ENCODE measurements at places on chromosomes 7 and 10.

DNA sequence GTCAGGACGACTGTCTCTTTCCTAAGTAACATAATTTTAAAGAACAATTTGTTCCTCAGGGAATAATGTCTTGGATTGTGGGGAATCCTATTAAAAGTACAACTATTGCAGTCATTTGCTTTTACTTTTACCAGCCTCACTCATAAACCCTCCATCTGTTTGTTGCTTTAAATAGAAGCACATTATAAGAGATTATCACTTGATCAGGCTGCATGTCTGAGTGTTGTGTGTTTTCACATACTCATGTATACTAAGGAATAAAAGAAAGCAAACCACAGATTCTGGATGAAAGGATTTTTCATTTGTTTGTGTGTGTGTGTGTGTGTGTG lies 1077.8 kb downstream of the KCNMA1 start:
- DNase-seq = peak; percentile 19

DNA sequence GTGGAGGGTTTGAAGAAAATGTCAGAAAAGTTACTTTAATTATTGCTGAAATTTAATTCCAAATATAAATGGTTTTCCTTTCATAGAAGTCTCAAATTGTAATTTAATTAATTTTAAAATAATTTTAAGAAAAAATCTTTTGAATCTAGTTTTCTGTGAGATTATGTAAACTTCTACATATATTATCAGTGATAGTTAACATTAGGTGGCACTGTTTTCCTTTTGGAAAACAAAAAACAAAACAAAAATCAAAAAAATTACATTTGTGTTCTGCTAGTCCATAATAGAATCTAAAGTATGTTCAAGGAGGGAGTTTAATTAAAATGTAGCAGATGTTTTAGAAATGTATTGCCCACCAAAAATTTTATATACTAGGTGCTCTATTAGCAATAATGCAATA lies 1456.7 kb downstream of the REEP3 start:
- no peak for DNase-seq

- DNase-seq = no peak
These were observed 40.7 kb downstream of the AVL9 start for GRCh38 chr7:32536016-32536415.

GRCh38 chr10:57218382-57218781 lies 857.3 kb upstream of the ZWINT start:
- DNase-seq = no peak

DNA sequence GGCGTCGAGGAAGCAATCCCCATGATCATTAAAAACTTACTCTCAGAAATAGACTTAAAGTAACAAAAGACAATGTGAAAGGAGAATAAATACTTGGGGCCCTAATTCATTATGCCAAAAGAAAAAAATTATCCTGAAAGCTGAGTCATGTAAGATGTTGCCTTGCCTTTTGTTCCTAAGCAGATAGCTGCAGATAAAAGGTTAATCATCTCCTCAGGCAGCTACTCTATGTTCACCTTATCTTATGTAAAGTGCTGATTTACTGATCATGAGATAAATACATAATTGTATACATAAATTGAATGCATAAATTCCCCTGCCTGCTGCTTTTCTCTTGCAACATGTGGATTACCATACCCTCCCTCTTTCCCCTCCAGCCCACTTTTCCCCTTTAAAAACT lies 28.1 kb upstream of the CREB3L2 start:
- DNase-seq = no peak

- peak; percentile 61 for DNase-seq
These were observed 48.8 kb upstream of the MYL10 start for GRCh38 chr7:101677797-101678479.

DNA sequence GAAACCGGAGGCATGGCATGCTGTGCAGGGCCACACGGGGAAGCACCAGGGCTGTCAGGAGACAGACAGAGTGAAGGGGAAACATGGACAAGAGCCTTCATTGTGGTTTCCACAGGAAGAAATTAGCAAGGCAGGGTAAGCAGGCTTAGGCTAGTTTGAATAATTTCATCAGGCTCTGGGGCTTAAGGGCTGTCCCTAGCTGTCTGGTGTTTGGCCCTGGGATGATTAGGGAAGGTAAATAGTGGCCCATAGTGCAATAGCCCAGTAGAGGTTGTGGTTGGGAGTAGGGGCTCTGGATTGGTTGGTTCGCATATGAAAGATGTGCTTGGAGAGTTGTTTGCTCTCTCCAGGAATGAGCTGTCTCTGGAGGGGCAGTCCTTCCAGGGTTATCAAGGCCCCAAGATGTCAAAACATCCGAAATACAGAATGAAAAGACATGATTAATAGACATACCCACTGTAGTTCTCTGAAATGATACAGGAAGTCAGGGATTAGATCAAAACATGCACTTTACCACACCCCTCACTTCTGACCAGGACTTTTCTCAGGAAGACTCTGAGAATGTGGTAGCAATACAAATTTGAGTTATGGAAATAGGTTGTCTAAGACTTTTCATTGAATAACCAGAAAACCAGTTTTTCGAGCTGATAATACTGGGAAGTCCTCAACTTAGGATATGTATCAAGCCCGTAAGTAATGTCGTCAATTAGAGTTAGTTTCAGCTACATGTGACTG lies 224.9 kb upstream of the NFE2L3 start:
- DNase-seq = no peak

DNA sequence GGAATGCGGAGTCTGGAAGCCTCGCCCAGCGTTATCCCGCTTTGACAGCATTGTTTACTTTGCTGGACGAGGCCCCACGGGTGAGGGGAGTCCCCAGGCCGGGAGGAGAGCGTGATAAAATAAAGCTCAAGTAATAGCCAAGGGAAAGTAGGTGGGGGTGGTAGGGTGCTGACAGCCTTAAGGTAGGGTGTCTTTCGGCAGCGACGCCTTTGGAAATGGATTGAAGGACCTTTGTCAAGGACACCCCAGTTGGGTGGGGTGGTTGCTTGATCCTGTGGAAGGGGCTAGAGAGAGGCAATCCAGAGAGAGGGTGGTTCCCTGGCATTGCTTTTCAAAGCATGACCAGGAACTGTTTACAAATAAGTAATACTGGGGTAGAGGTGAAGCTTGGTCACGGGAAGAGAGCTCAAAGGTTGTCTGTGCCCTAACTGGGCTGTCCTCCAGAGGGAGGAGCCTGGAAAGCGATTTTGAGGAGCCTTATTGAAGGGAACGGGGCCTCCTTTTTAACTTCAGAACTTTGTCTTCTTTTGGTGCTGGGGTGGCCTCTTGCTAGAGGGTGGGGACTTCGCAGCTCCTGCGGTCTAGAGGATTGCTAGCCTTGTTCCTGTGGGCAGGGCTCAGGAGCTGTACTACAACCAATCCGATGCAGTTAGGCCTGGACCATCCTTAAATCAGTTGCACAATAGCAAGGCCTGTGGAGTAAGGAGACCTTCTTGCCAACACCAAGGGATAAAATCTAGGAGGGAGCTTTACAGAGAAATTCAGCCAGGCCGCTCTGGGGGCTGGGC lies 1.3 kb downstream of the EIF4EBP2 start:
- DNase-seq = peak; percentile 93

GRCh38 chr7:1447551-1448244 lies 11.6 kb downstream of the MICALL2 start:
- DNase-seq = no peak

DNA sequence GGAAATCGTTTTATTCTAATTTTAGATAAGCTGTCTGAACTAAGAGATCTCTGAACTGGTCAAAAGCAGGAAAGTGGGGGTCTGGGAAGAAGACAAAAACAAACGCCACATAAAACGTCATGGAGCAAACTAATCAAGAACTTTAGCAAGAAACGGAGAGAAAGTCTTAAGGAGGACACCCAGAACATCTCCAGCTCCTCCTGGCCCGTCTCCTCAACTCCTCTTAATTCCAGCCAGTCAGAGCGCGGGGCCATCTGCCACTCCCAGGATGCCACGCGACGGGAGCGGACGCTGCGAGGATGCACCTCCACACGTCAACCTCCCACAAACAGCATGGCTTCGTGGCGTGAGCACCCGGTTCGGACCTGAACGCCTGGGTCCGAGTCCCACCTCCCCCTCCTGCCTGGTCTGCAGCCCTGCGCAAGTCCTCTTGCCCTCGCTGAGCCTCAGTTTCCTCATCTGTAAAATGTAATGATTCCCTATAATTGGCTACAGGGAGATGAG lies 598 bp downstream of the MMS19 start:
- DNase-seq = peak; percentile 82

DNA sequence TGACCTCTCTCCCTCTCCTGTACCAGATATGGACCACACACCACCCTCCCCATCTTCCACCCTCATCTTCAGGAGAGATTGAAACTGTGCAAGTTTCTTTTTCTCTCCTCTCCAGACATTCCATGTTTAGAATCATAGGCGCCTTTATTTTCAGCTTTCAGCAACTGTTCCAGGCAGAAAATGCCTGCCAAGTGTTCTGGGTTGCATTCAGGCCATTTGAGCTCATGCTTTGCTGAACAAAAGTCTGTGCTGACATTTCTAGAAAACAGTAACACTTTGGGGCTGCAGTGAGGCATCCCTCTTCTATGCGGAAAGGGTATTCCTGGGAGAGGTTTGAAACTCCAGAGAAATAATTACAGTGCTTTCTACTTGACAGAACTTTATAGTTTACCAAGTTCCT lies 361.7 kb downstream of the GPAM start:
- DNase-seq = no peak

GRCh38 chr7:106424476-106425016 lies 139.8 kb upstream of the NAMPT start:
- DNase-seq = no peak

GRCh38 chr7:69020536-69020935 lies 577.7 kb upstream of the AUTS2 start:
- no peak for DNase-seq

- no peak for DNase-seq
These were observed 18.2 kb downstream of the SEC31B start for GRCh38 chr10:100501423-100501822.

- no peak for DNase-seq
These were observed 97.1 kb upstream of the NMT2 start for GRCh38 chr10:15265558-15265957.

DNA sequence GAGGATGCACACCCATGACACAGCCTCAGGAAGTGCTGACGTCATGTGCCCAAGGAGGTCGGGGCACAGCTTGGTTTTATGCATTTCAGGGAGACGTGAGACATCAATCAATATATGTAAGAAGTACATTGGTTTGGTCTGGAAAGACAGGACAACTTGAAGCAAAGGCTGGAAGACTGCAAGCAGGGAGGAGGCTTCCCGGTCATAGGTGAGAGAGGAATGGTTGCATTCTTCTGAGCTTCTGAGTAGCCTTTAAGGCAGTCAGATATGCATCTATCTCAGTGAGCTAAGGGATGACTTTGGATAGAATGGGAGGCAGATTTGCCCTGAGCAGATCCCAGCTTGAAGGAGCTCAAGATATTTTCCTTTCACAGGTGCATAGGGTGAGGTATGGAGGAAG lies 349.5 kb downstream of the TYW1 start:
- no peak for DNase-seq

GRCh38 chr10:112816033-112816430 lies 134.0 kb upstream of the TCF7L2 start:
- peak; percentile 11 for DNase-seq

GRCh38 chr7:8205537-8205936 lies 56.4 kb downstream of the ICA1 start:
- no peak for DNase-seq

DNA sequence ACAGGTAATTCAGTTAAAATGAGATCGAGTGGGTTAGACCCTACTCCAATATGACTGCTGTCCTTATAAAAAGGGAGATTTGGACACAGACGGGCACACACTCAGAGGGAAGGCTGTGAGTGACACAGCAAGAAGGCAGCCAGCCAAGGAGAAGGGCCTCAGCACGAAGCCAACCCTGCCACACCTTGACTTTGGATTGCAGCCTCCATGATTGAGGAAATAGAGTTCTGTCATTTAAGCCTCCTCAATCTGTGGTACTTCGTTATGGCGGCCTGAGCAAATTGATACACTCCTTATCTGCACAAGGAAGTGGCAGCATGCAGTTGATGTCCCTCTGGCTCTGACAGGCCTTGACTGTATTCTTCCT lies 43.8 kb downstream of the SH2D4B start:
- DNase-seq = no peak

GRCh38 chr10:10677479-10677878 lies 340.2 kb upstream of the CELF2 start:
- DNase-seq = peak; percentile 74

DNA sequence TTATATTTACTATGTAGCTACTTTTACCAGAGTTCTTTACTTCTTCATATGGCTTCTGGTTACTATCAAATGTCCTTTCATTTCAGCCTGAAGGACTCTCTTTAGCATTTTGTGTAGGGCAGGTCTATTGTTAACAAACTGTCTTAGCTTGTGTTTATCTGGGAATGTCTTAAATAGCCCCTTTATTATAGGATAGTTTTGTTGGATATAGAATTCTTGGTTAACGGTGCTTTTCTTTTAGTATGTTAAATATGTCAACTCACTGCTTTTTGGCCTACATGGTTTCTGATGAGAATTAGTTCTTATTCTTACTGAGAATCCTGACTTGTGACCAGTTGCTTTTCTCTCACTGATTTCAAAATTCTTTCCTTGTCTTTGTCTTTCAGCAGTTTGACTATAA lies 169.0 kb downstream of the ADK start:
- no peak for DNase-seq

DNA sequence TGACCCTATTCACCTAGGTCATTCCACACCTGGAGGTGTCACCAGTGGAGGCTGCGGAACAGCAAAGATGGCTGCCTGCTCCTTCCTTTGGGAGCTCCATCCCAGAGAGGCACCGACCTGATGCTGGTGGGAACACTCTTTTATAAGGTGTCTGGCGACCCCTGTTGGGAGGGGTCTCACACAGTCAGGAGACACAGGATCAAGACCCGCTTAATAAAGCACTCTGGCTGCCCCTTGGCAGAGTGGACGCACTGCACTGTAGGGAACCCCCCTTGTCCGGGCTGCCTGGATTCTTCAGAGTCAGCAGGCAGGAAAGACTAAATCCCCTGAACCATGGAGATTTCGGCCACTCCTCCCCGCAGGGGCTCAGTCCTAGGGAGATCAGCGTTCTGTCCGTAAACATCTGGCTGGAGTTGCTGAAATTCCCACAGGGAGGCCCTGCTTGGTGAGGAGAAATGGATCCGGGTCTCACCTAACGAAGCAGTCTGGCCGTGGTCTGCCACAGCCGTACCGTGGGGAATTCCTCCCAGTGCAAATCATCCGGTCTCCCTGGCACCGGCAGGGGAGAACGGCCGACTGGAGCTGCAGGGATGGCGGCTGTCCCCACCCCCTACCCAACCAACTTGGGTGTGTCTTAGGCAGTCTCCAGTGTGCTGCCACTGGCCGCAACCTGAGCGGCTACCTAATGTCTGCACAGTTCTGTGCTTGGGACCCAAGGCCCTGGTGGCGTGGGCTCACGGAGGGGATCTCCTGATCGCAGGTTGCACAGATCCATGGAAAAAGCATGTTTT lies 66.1 kb downstream of the LSMEM1 start:
- peak; percentile 17 for DNase-seq

- DNase-seq = no peak
These were observed 151.1 kb downstream of the DKK1 start for GRCh38 chr10:52465202-52465601.
